ENCODE measurements at places on chromosomes 13 and 19.

DNA sequence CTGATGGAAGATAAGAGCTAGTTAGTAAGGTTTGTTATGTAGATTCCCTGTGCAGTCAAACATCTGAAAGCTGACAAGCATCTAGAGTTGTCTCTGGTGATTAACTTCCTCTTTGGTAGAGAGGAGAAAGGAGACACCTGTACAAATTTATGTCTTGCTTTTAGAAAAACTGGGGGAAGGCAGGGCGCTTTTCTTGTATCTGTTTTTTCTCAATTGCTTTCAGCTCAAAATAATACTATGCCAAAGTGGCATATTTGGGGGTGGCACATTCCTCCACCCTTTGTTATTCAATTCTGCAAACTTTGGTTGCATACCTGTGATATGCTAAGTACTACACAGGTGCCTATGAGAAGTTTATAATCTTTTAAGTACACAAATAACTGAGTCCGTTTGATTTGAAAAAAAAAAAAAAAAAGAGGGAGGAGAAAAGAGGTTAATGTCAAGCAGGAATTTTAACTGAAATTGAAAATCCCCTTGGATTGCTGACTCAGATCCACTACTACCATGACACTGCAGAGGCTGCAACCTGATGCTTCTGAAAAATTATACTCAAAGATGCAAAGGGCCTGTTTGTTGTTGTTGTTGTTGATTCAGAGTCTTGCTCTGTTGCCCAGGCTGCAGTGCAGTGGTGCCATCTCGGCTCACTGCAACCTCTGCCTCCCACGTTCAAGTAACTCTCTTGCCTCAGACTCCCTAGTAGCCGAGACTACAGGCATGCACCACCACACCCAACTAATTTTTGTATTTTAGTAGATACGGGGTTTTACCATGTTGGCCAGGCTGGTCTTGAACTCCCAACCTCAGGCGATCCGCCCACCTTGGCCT is 164.8 kb upstream of the NBEA start:
- no peak for DNase-seq

GRCh38 chr19:28495046-28495445 is 717.9 kb downstream of the UQCRFS1 start:
- no peak for DNase-seq

DNA sequence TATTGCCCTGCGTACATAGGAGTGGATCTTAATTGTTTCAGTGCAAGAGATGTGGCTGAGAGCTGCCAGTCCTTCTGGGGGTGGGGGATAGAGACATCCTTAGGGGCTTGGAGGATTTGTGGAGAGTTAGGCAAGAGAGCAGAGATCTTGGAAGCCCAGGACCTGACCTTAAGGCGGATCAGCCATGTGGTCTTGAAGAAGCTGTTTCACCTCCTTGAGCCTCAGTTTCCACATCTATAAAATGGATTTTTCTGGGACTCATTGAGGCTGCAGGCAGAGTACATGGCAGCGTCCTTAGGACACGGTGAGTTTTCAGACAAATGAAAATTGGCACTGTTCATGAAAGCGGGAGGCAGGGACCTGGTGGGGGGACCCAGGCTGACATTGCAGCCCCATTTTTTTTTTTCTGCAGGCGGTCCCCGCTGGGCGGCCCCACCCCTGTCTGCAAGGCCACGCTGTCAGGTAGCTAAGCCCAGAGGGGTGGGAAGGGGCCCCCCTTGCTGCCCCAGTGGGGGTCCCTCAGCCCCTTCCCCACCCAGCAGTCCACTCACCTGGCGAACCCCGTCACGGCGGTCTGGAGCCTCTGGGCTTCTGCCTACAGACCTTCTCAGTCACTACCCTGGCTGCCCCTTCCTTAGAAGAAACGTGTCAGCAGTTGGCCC is 30.0 kb downstream of the PDE4A start:
- DNase-seq = no peak

GRCh38 chr13:80180740-80181355 is 160.1 kb downstream of the SPRY2 start:
- DNase-seq = no peak

DNA sequence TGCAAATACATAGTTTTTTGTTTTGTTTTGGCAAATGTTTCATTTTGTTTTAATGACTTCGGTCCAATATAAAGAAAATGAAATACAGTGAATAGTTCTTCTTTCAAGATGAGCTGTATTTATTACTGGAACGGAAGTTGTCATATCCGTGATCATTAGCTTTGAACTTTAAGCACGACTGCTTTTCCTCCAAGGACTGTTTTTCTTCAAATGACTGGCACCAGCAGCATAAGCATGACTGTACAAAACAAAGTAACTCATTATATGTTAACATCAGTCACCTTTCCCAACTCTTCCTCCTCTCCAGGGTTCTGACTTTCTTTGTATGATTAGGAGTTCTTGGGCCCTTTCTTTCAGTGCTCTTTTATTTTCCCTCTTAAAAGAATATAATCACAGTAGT is 20.5 kb downstream of the EDNRB start:
- DNase-seq = no peak

Measured in NCI-H510A treated with DMSO at 0.1 percent for 48 hours (cell line).